ENCODE measurements at places on chromosomes 4 and X.

DNA sequence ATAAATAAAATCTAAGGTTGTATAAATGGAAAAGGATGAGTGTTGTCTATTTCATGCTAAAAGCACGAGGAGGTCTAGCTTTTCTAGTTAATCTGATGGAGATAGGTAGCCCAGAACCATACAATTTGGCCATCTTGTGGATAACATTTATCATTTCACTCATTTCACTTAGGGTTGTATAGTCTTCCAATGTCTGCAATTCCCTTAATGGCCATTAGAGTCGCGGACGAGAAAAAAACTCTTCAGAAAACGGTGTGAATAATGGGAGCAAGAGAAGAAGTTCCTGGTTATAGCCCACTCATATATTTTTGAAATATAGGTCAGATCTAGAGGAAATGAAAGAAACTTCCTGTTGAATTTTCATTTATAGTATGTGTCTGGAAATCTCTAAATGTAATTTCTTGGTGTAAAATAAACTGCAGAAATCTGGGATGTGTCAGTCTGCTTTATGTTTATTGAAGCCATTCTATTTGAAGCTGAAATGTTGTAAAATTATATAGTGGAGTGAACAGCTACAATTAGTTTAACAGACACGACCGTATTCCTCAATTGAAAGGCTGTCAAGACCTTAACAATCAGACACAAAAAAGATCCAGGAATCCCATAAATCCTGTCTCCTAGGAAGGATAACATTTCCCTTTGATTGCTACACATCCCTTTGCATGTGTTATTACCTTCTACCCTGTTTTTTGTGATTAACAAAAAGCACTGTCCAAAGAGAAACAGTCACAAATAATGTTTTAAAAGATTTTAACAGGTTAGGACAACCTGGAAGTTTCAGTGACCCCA lies 47.7 kb upstream of the MGST2 start:
- DNase-seq = no peak

GRCh38 chr4:5381961-5382441 lies 326.4 kb downstream of the EVC2 start:
- peak; percentile 61 for DNase-seq

- no peak for DNase-seq
Measured at GRCh38 chrX:30301963-30302362, 7.2 kb downstream of the NR0B1 start.

DNA sequence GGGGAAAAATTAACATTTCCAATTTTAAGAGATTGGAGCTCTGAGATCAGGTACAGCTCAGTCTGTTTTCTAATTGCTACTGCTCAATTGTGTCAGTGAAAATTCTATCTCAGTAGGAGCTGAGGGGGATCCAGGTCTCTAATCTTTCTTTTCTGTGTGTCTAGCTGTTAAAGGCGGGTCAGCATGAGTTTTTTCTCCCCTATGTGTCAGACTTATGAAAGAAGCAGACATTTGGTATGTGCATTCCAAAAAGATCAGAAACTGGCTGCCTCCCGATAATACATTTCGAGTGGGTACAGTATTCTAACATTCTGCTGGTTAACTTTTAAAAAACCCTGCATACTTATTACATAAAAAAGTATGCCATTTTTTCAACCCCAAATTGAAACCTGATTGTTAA lies 72.4 kb downstream of the PCDH7 start:
- DNase-seq = no peak

GRCh38 chr4:121829511-121829910 lies 5.8 kb upstream of the CCNA2 start:
- DNase-seq = no peak

DNA sequence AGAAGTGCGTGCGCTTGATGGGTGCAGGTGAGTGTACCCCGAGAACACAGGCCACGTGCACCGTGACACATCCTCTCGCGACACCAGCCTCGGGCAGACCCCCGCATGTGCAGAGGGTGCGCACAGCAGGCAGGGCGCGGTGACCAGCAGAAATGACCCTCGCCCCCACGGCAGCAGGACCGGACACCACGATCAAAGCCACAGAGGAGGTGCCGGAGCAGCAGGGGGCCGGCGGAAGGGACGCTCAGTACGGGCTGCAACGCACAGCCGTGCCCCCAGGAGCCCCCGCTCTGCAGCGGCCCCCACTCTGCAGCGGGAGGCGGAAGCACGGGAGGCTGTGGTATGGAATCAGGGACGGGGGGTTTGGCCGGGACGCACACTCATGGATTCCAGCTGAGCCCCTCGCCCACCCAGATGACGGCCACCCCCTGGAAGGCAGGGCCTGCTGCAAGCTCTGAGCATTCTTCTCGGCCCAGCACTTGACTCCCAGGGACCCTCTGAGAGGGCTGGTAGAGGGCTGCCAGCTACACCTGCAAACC lies 17.1 kb downstream of the PPP2R3B start:
- no peak for DNase-seq

GRCh38 chrX:128458888-128459287 lies 406.7 kb upstream of the ACTRT1 start:
- no peak for DNase-seq

DNA sequence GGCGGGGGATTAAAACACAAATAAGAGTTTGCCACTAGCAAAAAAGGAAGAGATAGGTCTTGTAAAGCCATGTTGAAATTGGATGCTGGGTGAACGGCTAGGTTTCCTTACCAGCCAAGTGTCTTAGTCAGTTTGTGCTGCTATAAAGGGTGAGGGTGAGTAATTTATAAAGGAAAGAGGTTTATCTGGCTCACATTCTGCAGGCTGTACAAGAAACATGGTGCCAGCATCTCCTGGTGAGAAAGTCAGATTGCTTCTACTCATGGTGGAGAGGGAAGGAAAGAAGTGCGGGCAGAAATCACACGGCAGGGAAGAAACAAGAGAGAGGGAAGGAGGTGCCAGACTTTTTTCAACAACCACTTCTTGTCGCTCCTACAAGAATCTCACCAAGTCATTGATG lies 507.5 kb downstream of the SPOCK3 start:
- DNase-seq = no peak

- DNase-seq = no peak
Measured at GRCh38 chrX:110081320-110081719, 78.4 kb downstream of the TMEM164 start.

- DNase-seq = no peak
Measured at GRCh38 chrX:131330735-131331134, 41.6 kb upstream of the IGSF1 start.

GRCh38 chr4:136441629-136442282 lies 1090.5 kb downstream of the PCDH18 start:
- no peak for DNase-seq

- DNase-seq = no peak
Measured at GRCh38 chr4:80196922-80197573, at the start of gene PRDM8. Gene PRDM8 (plus strand): TSS chr4:80197503. CDS start chr4:80200081, 2,578 bp downstream.
